Head of caudate nucleus (tissue), 42 donors: ENCODE measurements at places on chromosomes 13 and 19.

- DNase-seq: peak; percentile 8
These were observed 37.7 kb downstream of the LHFPL6 start for GRCh38 chr13:39565036-39565949.

DNA sequence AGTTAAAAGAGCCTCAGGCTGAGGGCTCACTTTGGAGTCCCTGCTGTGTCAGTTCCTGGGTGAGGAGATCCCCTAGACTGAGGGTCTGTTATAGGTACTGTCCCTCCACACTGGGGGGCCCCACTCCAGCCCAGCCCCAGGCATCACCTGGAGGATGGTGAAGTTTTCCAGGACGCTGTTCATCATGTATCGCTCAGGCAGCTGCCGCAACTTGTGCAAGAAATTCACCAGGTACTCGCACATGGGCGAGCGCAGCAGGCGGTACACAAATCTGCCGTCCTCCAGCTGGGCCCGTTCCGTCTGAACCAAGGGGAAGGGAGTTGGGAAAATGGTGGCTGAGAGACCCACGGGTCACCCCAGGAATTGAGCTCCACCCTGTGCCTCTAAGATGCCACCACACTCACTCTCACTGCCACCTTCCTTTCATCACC, 7.1 kb downstream of the CD37 start:
- peak; percentile 7 for DNase-seq

DNA sequence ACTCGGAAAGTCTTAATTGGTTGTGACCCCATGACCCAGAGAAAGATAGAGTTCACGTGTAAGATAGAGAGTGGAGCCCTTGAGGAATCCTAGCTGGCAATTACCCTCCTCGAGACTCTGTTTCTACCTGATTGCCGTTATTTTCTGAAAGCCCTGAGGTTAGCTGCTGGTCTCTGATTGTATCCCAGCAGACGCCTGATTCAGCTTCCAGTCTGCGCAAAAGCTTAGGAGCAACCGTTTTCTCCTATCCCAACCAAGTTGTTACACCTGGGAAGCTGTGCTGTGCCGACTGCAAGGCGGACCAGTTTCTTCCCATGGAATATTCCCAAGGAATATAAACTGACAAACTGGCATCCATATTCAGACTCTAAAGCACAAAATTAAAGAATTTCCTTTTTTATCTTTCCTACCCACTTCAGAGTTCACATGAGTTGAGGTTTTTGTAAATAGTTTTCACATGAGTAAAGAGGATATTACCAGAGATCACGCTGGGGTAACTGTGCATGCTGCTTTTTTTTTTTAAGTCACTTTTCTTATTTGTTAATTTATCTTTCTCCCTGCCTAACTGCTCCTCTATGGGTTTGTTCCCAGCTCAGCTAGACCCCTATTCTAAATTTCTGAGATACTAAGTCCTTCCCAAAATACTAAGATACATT, 1.5 kb upstream of the TRPC4 start:
- DNase-seq: no peak

DNA sequence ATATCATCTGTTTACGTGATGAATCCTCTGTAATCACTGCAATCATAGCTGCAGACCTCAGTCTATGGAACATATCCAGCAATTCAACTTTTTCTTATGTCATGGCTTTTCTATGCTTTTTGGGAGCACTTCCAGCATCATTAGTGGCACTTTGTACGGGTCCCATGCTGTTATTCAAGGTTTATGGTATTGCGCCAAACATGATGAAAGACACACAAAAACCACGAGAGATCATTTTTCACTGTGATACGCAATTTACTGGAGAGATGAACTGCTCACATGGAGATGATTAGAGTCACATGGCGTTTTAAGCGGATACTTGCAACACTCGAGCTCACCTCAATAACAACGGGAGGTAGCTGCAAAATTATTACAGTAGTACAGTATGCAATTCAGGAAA, 2101.7 kb upstream of the PCDH20 start:
- DNase-seq: no peak

GRCh38 chr13:108268466-108269112, 929 bp upstream of the TNFSF13B start:
- no peak for DNase-seq

DNA sequence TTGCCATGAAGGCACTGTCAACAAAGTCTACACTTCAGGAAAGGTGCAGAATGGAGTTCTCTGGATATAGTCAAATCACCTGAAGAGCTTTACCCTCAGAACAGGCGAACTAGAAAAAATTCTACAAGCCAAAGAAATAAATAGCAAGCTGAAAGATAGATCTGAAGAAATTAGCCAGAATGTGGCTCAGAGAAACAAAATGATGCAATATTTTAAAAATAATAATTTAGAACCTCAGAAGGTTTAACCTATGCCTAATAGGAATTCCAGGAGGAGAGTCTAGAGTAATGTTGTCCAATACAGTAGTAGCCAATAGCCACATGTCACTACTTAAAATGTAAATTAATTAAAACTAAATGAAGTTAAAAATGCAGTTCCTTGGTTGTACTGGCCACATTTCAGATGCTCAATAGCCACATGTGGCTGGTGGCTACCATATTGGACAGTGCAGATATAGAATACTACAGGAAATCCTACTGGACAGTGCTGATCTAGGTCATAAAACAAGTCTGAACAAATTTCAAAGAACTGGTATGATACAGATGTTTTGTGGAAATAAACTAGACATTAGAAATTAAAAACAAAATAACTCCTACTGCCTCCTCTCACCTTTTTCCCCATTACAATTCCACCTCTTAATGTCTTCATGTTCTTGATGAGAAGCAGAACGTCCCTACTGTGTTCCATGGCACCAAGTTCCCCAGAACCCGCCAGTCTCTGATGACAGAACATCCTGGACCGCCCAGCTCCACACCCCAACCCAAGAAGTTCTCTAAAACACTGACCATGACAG, 679 bp upstream of the CDADC1 start:
- no peak for DNase-seq

DNA sequence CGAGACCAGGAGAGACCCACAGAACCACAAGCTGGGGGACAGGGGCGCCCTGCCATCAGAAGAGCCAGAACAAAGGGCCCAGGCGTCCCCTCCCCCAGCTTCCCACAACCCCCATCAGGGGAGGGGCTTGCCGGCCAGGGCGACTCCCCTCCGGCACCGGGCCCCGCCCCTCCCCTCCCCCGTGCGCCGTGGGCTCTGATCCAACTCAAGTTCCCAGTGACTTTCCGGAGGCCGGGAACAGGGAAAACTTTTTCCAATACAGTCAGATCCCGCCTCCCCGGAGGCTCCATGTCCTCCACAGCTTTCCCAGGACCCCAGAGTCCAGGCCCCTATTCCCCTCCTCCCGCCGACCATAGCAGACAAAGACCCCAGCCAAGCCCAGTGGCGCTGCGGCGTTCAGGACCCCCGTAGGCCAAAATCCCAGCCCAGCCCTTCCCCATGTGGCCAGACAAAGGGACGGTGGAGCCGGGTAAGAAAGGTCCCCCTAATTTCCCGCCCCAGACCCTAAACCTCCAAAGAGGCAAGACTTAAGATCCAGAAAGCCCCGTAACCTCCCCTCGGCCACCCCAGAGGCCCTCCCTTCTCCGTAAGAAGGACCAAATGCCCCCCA, 673 bp downstream of the TEAD2 start:
- DNase-seq: no peak

GRCh38 chr19:13016245-13016627, 21.0 kb downstream of the NFIX start:
- DNase-seq: no peak

DNA sequence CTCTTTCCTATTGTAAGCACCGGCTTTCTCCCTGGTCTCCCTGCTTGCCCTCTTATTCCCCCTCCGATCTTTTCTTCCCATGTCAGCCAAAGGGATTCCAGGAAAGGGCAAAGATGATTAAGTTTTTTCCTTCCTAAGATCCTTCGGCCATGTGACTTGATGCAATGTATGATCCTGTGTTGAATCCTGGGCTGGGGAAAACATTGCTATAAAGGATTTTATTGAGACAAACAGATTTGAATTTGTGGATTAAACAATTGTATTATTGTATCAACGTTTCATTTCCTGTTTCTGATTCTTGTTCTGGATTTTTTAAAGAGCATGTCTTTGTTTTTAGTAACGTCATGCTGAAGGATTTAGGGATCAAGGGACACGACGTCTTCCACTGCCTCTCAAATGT, 16.9 kb upstream of the ZNF541 start:
- no peak for DNase-seq

GRCh38 chr19:13861392-13861713, 15.6 kb upstream of the NANOS3 start:
- DNase-seq: no peak

DNA sequence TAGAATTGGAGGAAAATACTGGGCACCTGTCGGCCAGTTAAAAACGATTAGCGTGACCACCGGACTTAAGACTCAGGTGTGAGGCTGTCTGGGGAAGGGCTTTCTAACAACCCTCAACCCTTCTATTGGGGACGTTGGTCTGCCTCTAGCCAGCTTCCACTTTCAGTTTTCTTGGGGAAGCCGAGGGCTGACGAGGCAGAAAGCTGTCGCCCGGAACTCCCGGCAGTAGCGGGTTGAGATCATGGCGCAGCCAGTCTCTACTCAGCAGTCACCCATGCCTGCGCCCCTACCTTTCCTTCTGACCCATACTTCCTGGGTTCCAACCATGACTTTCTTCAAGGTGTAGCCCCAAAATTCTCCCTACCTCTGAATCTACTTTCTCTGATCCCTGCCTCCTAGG, 1424.1 kb downstream of the SLITRK1 start:
- no peak for DNase-seq

- no peak for DNase-seq
These were observed 79.9 kb upstream of the GSX1 start for GRCh38 chr13:27712421-27712820.

GRCh38 chr13:25860265-25860664, 191.6 kb downstream of the SHISA2 start:
- DNase-seq: no peak

DNA sequence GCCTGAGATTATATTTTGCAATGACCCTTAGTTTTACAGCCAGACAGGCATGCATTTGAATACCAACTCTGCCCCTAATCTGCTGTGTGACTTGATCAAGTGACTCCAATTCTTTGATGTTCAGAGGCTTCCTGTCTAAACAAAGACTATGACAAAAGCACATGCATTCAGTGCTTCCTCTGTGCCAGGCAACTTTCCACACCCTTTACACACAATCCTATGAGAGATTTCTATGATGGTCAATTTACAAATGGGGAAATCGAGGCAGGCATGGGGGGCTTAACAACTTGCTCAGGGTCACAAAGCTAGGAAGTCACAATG, 3.7 kb upstream of the LYPD3 start:
- DNase-seq: no peak
